ENCODE measurements at places on chromosomes 7 and 10.

- DNase-seq, result no peak
These were observed 18.0 kb downstream of the RBAK start for GRCh38 chr7:5063698-5064097.

DNA sequence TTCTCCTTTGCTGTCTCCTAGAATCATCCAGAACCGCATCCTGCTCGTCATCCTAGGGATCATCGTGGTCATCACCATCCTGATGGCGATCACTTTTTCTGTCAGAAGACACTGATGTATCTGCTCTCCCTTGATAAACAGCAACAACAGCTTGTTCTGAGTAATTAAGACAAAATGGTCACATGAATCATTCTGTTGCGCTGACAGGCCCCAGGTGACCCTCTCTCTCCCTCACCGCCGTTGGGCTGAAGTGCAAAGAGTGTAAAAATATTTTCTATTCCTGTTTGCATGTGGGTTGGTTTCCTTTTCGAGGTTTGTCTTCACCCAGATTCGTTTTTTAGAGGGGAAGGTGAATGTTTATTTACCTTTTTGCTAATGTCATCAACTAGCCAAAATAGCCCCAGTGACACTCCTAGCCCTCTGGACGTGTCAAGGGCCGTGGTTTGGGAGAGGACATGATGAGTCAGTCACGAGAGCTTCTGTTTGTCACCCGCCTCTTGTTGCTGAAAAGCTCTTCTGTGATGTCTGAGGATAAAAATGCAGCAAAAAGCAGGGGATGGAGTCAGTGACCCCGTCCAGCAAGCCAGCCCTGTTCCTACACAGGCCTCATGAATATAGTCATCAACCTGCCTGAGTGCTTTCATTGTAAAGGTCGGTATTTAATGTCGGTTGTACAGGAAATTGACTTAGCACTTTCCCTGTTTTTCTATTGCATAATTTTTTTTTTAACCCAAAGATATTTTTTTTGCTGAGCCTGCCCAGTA, 134.6 kb upstream of the TCF7L2 start:
- no peak for DNase-seq

DNA sequence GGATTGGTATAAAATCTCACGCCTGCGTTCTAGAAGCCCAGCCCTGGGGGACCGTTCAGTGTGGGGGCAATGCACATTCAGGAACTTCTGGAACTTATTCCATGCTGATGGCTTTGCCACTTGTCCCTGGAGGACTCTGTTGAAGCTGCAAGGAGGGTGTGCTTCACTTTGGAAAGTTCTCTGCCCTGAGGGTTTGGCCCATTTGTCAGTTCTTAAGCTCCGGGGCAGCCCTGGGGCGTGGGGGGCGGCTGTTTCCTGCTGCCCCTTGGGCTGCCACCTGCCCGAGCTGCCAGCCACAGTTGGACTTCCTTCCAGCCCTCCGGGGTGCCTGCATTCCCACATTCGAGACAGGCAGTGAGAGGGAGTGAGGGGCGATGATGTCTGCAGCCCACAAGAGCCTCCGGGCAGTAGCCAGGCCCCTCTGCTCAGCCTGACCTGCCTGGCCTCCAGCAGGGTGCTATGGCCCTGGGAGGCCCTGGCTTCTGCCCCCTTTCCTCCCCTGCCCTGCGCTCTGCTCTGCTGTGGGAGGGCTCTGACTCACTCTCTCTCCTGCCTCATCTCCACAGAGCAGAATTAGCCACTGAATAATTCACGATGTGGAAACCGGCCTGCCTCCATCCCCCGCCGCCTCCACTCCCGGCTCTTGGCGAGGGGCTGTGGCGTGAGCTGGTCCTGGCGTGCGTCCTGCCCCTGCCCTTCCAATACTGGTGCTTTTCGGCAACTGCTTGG, 1.9 kb downstream of the TTYH3 start:
- no peak for DNase-seq

- no peak for DNase-seq
These were observed 86.2 kb downstream of the ITIH5 start for GRCh38 chr10:7580520-7580919.

DNA sequence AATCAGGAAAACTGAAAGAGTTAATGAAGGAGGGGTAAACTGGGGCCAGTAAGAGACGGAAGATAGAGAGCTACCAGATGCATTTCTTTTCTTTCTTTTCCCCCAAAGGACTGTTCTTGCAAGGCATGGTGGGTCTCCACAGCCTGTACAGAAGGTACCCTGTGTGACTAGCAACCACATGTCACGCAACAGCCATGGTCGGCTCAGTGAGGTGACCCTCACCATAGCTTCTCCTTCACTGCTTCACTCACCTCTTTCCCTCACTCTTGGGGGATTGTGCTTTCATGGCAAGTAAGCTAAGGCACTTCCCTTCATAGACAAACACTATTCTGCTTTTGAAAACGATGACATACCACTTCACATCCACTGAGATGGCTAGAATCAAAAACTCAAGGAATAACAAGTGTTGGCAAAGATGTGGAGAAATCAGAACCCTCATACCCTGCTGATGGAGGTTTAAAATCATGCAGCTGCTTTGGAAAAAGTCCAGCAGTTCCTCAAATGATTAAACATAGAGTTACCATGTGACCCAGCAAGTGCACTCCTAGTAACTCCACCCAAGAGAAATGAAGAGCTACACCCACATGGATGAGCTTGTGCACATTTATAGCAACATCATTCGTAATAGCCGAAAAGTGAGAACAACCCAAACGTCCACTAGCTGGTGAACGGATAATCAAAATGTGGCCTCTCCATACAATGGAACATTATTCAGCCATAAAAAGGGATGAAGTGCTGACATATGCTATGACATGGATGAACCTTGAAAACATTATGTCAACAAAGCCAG, 3.8 kb upstream of the INSIG1 start:
- DNase-seq, result no peak
